RKO (cell line): ENCODE measurements at places on chromosomes 12 and 14.

DNA sequence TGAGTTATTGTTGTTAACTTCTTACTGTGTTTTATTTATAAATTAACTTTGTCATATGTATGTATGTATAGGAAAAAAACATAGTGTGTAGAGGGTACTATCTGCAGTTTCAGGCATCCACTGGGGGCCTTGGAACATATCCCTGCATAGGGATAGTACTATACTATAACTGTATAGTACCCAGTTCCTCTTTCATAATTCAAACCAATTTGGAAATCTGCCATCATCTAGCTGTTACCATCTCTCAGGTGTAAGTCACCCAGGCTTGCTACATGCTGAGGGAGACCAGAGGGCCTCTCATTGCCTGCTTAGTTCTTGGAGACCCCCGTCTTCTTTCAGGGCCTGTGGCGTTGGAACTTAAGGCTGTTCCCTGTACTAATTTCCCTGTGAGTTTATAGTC is 12.9 kb upstream of the DCD start:
- DNase-seq: no peak

DNA sequence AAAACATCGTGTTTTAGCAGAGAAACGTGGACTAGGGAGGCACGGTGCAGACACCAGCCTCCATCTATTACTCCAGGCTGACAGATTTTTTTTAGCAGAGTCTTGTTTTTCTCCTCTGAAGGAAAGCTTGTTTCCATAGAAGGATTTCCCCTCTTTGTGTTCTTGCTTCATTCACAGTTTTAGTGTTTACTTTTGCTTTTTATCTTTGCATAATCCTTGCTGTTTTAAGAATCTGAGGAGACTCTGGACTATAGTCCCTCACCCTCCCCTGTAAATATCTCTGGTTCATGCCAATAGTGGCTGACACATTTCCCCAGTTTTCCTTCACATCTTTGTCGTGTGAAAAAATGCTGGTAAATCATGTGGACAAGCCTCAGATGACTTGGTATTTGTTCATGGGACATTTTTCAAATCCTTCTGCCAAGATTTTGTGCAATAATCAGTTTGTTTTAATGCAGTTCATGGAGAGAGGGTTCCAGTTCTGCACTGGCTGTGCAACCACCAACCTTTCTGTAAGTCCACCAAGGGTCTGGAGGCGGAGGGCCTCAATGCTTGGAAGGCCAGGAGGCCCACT is 39.9 kb upstream of the TMCC3 start:
- DNase-seq: no peak

DNA sequence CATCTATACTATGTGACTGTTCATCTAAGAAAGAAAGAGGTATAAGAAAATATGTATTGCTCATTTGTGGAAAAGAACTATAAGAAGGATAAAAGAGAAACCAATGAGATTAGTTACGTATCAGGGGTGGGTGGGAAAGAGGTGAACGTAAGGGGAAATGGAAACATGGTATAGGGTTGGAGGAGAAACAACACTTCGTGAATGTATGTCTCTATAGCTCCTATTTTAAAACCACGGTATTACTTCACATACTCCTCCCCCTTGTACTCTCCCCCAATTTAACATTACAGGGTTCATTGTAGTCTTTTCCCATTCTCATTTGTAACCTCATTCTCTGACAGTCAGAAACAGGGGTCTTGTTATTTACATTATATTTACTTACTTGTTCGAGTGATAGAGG is 120.4 kb downstream of the FOXG1 start:
- no peak for DNase-seq

DNA sequence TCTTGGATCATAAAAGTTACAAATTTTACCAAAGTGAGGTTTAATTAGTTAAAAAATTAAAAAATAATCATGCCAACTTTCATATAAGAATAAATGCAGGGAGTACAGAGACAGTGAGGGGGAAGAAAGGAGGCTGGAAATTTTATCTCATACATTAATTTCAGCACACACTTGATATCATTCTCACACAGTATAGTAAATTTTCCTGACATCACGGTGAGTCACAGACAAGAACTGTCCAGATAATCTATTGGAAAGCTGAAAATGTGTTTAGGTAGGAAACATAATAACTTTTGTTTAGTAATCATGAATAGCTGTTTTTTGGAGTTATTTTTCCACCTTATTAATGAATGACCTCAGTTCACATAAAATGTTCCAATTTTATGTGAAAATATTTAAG is 1204.8 kb downstream of the GALC start:
- no peak for DNase-seq

DNA sequence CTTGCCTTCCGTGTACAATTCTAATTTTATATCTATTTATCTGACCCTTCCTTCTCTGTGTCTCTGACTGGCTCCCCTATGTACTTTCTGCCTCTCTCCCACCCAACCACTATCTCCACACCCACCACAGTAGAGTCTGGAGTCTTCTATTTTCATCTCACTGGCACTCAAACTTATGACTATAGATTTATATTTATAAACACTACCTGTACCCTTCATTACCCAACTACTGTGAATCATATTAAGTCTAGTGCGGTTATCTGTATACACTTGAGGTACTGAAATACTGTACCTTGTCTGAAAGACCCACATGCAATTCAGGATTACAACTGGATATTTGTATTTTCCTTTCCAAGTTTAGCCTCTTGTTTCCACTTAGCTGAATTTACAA is 36.1 kb downstream of the ATP2B1 start:
- no peak for DNase-seq

- DNase-seq: no peak
Observed at GRCh38 chr14:106530031-106530422, 1003.6 kb downstream of the TMEM121 start.

GRCh38 chr12:15677726-15678201 is 111.4 kb downstream of the EPS8 start:
- DNase-seq: no peak

- no peak for DNase-seq
Observed at GRCh38 chr14:104650981-104651875, 38.2 kb upstream of the INF2 start.

GRCh38 chr12:120367233-120367923 is 1.6 kb downstream of the MSI1 start:
- DNase-seq: peak; percentile 50

GRCh38 chr12:122352394-122352793 is 70.1 kb downstream of the CLIP1 start:
- DNase-seq: no peak

GRCh38 chr12:563250-563781 is 99.9 kb downstream of the NINJ2 start:
- DNase-seq: no peak

- DNase-seq: no peak
Observed at GRCh38 chr12:131720921-131721320, 10.0 kb downstream of the SFSWAP start.

DNA sequence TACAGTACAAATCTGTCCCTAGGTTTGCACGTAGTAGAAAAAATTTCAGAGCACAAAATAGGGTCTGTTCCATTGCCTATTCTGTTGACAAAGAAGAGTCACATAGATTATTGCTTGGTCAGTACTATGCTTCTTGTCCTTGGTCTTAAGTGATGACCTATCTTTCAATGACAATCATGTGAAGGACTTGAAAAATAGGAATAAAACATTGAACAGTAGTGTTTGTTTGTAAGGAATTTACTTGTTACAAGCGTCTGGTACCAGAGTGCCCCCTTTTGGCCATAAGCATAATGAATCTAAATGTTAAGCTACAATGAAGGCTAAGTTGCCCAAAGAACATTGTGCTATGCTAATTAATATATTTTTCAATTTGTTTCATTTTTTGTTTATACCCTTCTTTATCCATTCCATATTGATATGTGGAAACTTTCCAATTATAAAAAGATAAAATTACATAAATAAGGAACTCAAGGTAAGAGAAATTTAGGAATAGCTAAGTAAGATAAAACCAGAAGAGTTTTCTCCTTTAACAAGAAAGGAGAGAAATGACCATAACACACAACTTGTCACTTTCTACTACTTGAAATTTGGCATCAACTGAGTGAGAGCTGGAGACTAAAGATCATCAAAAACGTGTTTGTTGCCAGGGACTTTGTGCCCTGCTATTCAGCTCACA is 204.7 kb downstream of the EPS8 start:
- peak; percentile 61 for DNase-seq

DNA sequence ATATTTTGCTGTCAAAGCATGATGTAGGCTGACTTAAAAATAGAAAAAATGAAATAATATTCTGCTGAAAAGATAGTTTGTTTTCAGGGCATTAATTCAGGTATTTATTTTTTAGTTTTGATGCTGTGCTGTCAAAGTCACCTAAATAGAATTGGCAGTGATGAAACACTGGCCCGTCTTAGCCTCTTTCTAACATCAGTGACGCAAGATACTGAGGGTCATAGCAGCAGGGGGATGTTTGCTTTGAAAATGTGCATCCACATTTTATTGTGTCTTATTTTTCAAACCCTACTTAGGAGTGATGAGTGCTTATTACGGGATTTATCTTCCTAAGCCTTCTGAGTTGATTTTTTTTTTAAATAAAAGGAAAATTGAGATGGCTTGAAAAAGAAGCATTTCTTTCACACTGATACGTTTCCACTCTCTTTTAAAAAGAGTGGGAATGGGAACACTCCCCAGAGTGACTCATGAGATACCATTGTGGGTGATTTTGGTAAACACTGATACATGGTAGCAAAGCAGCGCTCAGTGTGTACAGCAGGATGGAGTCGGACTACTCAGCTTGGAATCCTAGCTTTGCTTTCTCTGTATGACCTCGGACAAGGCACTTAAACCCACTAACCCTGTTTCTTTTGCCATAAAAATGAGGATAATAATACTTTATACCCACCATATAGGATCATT is 290.8 kb downstream of the ERC1 start:
- DNase-seq: no peak

- DNase-seq: no peak
Observed at GRCh38 chr12:24230061-24230701, 280.7 kb upstream of the SOX5 start.

DNA sequence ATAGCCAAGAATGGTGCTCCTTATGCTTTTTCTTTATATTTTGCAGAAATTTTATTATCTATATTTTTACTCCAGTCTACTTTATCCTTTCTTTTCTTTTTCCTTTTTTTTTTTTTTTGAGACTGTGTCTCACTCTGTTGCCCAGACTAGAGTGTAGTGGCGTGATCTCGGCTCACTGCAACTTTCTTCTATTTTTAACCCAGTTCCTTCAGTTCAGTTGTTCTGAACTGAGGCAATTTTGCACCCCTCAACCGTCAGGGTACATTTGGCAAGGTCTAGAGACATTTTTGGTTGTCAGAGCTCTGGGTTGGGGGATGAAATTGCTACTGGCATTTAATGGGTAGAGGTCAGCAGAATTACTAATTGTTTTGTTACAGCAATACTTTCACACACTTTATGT is 75.7 kb downstream of the DIP2B start:
- DNase-seq: no peak

DNA sequence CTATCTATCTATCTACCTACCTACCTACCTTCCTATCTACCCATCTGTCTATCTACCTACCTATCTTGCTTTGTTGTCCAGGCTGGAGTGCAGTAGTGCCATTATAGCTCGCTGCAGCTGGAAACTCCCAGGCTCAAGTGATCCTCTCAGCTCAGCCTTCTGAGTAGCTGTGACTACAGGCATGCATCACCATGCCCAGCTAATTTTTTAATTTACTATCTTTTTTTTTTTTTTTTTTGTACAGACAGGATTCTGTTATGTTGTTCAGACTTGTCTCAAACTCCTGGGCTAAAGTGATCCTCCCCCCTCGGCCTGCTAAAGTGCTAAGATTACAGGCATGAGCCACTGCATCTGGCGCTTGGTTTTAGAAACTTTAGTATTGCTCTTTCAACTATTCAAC is 762.4 kb downstream of the SLC6A15 start:
- no peak for DNase-seq

GRCh38 chr14:100088226-100088625 is 23.0 kb downstream of the EVL start:
- DNase-seq: no peak

DNA sequence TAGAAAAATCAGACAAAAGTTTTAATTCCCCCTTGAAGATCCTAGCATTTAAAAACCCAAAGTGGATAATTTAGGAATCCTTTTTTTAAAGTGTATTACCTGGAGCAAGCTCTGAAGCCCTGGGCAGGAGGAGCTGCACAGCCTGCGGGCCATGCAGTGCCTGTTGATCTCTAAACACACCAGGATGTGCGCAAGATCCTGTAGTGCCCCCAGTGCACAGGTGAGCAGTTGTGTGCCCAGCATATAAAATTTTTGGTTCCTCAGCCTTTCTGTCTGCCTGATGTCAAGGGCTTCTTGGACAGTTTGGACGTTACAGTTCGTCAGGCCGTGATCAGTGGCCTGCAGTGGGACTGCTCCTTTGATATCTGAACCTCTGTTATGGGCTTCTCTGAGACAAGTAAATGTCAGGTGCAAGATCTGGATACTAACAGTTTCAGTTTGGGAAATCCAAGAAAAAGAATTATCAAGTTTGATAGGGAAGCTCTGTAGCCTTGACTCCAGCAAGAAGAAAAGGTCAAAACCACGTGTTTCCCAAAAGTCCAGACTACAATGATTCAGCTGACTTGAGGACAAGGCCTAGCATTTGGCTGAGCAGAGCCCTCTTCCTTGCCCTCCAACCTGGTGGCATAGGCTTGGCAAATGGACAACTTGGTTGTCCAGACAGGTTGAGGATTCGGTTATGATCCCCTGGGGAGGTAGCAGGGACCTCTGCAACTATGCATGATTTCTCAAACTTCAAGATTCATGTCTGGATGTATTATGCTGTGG is 1.0 kb downstream of the ATXN7L3B start:
- DNase-seq: peak; percentile 46

GRCh38 chr12:69642531-69642930 is 31.8 kb upstream of the LRRC10 start:
- no peak for DNase-seq

- DNase-seq: no peak
Observed at GRCh38 chr12:117403586-117404139, 42.2 kb upstream of the NOS1 start.

DNA sequence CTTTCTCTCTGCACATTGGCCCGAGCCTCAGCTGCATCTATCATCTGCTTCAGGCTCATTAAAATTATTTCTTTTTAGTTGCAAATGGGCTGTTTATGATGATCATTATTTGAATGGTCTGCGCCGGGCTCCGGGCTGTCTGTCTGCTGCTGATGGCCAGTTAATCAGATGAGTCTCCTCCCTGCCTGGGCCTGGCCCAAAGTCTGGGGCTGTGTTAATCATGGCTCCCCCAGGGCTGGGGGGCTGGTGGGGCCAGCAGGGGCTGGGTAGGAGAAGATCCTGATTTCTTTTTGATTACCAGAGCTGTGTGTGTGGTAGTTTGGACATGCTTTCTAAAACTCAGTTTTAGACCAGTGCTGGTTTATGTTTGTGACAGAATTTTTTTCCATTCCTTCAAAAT is 159.1 kb downstream of the PHETA1 start:
- DNase-seq: no peak
